ENCODE measurements at places on chromosomes 2 and 18. TPM values are rescaled to one million over a fixed set of nuclear protein-coding genes. Genes with fewer than 3 reads are reported as not detected.

The DES gene
- 12,280 TPM for total RNA-seq

The DYNAP gene
- total RNA-seq = not detected

The FER1L5 gene
- total RNA-seq = not detected

The ZBTB7C gene
- 1.8 TPM for total RNA-seq

The NIFK gene
- total RNA-seq = 13.3 TPM

The ADI1 gene
- 184 TPM for total RNA-seq

The RAX gene
- not detected for total RNA-seq

The SCYGR4 gene
- total RNA-seq = not detected

The RTKN gene
- 15.3 TPM for total RNA-seq

The RESP18 gene
- not detected for total RNA-seq

The SCYGR5 gene
- total RNA-seq = not detected

The CHRNA1 gene
- 0.43 TPM for total RNA-seq

The PAX8 gene
- 0.37 TPM for total RNA-seq

The ZNF516 gene
- 11.0 TPM for total RNA-seq

The DSC2 gene
- total RNA-seq = 19.3 TPM
